Left lung (tissue), 14 donors: ENCODE measurements at places on chromosomes 7 and 10. TPM values are rescaled to one million over a fixed set of nuclear protein-coding genes. Genes with fewer than 3 reads are reported as not detected.

DNA sequence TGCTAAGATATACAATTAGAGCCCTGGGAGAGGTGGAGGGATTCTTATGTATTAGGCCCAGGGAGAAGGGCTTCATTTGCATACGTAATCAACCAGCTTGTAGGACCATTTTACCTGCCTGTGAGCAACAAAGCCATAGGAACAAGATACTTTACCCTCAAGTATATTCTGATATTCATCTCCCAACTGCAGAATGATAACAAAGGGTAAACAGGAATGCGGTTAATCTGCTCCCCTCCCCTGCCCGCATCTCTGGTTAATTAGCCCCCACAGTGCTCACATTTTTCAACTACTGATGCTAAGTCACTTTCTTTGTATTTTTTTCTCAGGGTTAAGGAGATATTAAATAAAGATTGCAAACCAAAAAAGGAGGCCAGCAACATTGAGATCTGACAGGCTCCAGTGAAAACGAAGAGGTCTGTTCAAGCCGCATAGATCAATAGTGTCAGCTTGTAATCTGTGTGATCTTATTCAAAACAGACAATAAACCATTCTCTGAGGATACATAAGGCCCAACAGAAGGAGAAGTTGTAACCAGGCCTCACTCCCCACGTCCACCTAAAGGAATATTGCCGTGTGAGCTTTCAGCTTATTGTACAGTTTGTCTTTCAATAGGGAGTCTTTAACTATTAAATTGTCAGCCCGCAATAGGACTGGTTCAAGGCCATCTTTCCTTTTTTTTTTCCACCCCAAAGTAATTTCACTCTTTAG, 203.4 kb downstream of the RAPGEF5 start:
- no peaks in the 10 kb centered on the region for H3K4me1 ChIP-seq
- no peak overlapping the region for H3K27ac ChIP-seq
- H3K4me3 ChIP-seq, result no peak overlapping the region
- H3K36me3 ChIP-seq, result no peaks in the 10 kb centered on the region

DNA sequence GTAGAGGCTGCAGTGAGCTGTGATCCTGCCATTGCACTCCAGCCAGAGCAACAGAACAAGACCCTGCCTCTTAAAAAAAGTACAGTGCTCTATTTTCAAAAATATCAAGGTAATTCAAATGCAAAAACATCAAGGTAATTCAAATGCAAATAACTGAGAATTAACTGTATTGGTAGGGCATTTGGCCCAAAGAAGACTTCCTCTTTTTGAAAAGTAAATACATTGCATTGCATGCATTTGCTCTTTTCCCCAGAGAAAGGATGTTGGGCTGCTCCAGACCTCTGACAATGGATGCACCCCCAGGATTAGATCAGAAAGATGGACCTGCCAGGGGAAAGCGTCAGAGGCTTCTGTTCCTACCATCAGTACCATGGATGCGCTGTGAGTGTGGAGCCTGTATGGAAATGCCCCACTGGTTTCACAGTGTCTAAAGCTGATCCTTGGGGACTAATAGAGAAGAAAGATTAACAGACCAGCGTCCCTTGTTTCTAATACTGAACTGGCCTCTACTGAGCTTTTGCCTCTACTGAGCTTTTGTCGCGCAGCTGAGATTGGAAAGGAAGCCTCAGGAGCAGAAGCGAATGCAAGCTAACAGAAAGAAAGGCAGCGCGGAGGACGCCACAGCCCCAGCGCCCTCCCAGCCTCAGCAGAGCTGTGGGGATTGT, 93.5 kb upstream of the LYZL2 start:
- H3K4me3 ChIP-seq, result no peak overlapping the region
- H3K27ac ChIP-seq, result no peak overlapping the region
- no peaks in the 10 kb centered on the region for H3K27me3 ChIP-seq
- no peak for DNase-seq
- H3K4me1 ChIP-seq, result no peaks in the 10 kb centered on the region
- no peaks in the 10 kb centered on the region for H3K36me3 ChIP-seq

The PDK4 gene
- total RNA-seq, result 26.0 TPM

DNA sequence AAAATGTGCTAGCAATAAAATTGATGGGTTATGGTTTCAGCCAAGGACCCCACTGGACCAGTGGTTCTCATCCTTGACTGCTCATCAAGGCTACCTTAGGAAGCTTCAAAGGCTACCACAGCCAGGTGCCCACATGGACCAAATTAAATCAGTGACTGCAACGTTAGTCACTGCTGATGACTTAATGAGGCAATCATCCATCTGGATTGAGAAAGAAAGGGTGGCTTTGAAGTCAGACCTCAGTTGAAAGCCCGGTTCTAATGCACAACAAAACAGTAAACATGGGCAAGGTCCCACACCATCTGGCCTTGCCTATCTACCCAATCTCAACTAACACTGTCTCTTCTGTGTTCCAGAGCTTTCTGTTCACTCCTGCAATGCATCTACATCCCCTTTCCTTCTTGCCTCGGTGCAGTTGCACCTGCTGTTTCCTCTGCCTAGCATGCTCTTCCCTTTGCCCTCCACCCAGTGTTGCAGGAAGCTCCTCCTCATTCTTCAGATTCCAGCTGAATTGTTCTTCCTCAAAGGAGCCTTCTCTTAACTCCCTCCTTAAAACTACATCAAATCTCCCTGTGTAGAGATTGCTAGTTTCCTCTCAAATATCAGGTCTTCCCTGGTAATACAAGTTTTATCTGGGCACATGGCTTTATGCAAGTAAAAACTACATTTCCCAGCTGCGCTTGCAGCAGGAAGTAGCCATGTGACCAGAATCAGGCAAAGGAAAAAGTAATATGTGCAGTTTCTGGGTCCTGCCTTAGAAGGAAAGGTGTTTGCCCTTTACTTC, 10.3 kb upstream of the KCNK18 start:
- no peak overlapping the region for H3K27ac ChIP-seq
- no peaks in the 10 kb centered on the region for H3K36me3 ChIP-seq
- no peak overlapping the region for H3K4me3 ChIP-seq
- no peaks in the 10 kb centered on the region for H3K27me3 ChIP-seq

DNA sequence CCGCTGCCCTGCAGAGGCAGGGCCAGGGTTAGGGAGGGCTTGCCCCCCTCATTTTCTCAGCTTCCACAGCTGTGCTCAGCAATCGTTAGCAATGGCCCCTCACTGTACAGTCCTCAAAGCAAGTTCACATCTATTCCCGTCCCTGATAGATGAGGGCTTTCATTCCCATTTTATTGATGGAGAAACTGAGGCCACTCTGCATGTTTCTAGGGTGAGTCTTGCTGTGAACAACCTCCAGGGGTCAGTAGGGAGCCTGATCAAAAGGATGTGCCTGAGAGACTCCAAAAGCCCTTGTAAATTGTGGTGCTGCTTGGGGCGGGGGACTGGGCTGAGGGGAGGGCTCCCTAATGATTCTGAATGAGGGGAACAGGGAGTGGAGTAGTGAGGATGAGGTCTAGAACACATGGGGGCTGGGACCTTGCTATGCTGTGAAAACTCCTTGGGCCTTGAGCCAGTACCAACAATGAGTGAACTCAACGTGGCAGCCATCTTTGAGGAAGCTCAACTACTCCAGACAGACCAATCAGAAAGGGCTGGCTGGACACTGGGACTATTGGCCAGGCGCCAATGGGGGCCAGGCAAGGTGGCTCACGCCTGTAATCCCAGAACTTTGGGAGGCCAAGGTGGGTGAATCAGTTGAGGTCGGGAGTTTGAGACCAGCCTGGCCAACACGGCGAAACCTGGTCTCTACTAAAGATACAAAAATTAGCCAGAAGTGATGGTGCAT, 6.7 kb upstream of the GRIFIN start:
- peaks cover 11% of the 10 kb centered on the region for H3K4me1 ChIP-seq
- no peak overlapping the region for H3K4me3 ChIP-seq
- no peak overlapping the region for H3K27ac ChIP-seq
- no peak for DNase-seq
- H3K36me3 ChIP-seq, result no peaks in the 10 kb centered on the region

The NKX2-3 gene
- total RNA-seq, result not detected

The LIPN gene
- total RNA-seq, result 1.2 TPM

DNA sequence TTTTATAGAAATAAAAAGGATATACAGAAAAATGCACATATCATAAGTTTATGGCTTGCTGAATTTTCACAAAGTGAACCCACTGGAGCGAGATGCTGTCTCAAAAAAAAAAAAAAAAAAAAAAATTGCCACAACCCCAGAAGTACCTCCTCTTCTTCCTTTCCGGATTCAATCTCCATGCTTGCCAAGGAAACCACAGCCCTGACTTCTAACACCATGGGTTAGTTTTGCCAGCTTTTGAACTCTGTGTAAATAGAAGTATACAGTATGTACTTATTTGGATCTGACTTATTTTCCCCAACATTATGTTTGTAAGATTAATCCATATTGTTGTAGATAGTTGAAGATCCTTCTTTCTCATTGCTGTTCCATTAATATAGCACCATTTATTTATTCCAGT, 40.0 kb downstream of the FANK1 start:
- H3K36me3 ChIP-seq, result no peaks in the 10 kb centered on the region
- DNase-seq, result no peak
- no peak overlapping the region for H3K4me3 ChIP-seq
- no peaks in the 10 kb centered on the region for H3K4me1 ChIP-seq

DNA sequence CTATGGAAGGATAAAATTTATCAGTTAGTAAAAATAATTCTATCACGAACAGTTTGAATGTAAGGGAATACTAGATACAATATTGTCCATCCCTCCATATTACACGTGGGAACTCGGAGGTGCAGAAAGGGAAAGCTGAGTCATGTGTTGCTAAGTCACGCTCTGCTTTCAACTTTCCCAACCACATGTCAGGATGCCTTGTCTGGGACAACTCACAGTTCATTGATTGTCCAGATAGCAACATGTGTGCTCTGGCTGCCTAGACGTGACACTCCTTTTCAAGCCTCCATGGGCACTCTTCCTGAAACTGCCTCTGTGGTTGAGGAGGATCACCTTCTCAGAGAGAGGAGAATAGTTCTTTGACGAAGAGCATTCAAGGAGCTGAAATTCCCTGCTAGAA, 808.1 kb downstream of the GRID1 start:
- DNase-seq, result no peak
- H3K4me1 ChIP-seq, result no peaks in the 10 kb centered on the region
- H3K27me3 ChIP-seq, result no peaks in the 10 kb centered on the region
- no peaks in the 10 kb centered on the region for H3K36me3 ChIP-seq
- no peak overlapping the region for H3K27ac ChIP-seq

GRCh38 chr10:97548828-97549455, 23.6 kb upstream of the ANKRD2 start:
- DNase-seq, result no peak
- no peaks in the 10 kb centered on the region for H3K27me3 ChIP-seq
- no peaks in the 10 kb centered on the region for H3K36me3 ChIP-seq
- no peak overlapping the region for H3K4me3 ChIP-seq
